Pericardium fibroblast (primary cell): ENCODE measurements at places on chromosomes 3 and 15. TPM values are rescaled to one million over a fixed set of nuclear protein-coding genes. Genes with fewer than 3 reads are reported as not detected.

ZMYND10 gene
- total RNA-seq, result 0.34 and 1.1 TPM in 2 replicates

KY gene
- total RNA-seq, result 0.12 and 0.17 TPM in 2 replicates

FEZF2 gene
- total RNA-seq, result not detected in 2 replicates

CLRN1 gene
- not detected in 2 replicates for total RNA-seq

FRMD5 gene
- total RNA-seq, result 0.23 and 2.1 TPM in 2 replicates

ATP13A5 gene
- not detected in 2 replicates for total RNA-seq

HYKK gene
- total RNA-seq, result 2.0 and 5.3 TPM in 2 replicates

EIF4G1 gene
- total RNA-seq, result 231 and 272 TPM in 2 replicates

TNFSF10 gene
- total RNA-seq, result not detected in 2 replicates

ATP6V1A gene
- total RNA-seq, result 28.2 and 29.9 TPM in 2 replicates

TMEM212 gene
- total RNA-seq, result not detected in 2 replicates

TGM4 gene
- 0.17 TPM in 1 of 2 replicates, not detected in the other for total RNA-seq

RHOV gene
- not detected in 2 replicates for total RNA-seq

LRRC31 gene
- total RNA-seq, result not detected in 2 replicates

ZDHHC19 gene
- not detected in 2 replicates for total RNA-seq

BNC1 gene
- 4.5 and 10.2 TPM in 2 replicates for total RNA-seq

ZDHHC23 gene
- 0.82 TPM in 1 of 2 replicates, not detected in the other for total RNA-seq

TPRG1 gene
- 0.47 and 1.4 TPM in 2 replicates for total RNA-seq

NMB gene
- total RNA-seq, result 3.4 and 5.5 TPM in 2 replicates

ADPRH gene
- 0.34 and 2.0 TPM in 2 replicates for total RNA-seq

CHST14 gene
- total RNA-seq, result 20.5 and 29.2 TPM in 2 replicates
